Activated T-cell treated with anti-CD3 and anti-CD28 coated beads, Interleukin-2, amount 50 U/mL, for 72 hours (primary cell): ENCODE measurements at places on chromosomes 1 and 21. TPM values are rescaled to one million over a fixed set of nuclear protein-coding genes. Genes with fewer than 3 reads are reported as not detected.

GRCh38 chr1:23044035-23044434, 24.8 kb downstream of the KDM1A start:
- DNase-seq = no peak
- no peak overlapping the region for H3K4me3 ChIP-seq
- peaks cover 43% of the 10 kb centered on the region for H3K4me1 ChIP-seq
- H3K27me3 ChIP-seq = no peaks in the 10 kb centered on the region

DNA sequence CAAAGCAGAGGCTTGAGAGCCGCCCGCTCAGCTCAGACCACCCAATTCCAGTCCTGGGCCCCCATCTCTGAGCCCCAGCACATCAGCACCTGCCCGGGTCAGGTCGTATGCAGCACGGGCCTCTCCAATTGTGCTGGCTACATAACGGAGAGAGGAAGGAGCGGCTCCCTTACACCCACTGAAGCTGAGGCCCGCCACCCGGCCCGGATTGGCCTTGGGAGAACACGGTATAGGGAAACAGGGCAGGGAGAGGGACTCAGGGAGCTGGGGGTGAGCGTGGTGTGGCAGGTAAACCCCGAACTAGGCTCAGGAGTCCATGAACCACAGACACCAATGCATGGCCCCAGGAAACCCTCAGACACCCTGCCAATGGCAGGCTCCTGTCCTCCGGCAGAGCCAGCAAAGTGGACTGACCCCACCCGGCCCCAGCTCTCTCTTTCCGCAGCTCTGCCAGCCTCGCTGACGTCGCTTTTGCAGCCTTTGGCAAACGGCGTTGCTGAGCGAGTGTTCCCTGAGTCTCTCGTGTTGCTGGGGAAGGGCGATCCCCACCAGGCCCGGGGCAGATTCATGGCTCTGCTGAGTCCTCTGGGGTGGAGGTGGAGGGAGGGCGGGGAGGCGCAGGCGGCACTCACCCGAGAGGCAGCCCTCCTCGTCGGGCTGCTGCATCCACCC, 16.5 kb downstream of the MEGF6 start:
- no peak overlapping the region for H3K4me3 ChIP-seq
- H3K4me1 ChIP-seq = peaks cover 21% of the 10 kb centered on the region
- no peaks in the 10 kb centered on the region for H3K27me3 ChIP-seq
- no peak overlapping the region for H3K27ac ChIP-seq
- no peak for DNase-seq

GRCh38 chr1:167532375-167532774, 14.0 kb upstream of the CD247 start:
- no peak overlapping the region for H3K4me3 ChIP-seq
- H3K27me3 ChIP-seq = no peaks in the 10 kb centered on the region
- H3K4me1 ChIP-seq = peaks cover 5% of the 10 kb centered on the region
- no peaks in the 10 kb centered on the region for H3K36me3 ChIP-seq
- no peak for DNase-seq
- peak overlapping the region; percentile 6 for H3K27ac ChIP-seq

DNA sequence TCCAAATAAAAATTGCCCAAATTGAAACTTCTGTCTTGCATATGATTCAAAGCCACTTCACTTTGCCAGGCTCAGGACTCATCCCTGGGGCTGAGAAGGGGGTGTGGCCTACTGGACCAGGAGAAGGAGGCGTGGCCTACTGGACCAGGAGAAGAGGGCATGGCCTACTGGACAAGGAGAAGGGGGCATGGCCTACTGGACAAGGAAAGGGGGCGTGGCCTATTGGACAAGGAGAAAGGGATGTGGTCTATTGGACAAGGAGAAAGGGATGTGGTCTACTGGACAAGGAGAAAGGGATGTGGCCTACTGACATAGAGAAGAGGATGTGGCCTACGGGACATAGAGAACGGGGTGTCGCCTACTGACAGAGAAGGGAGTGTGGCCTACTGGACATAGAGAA, 405.3 kb downstream of the RRAGC start:
- peaks cover 15% of the 10 kb centered on the region for H3K27me3 ChIP-seq
- no peaks in the 10 kb centered on the region for H3K36me3 ChIP-seq
- no peak for DNase-seq
- H3K27ac ChIP-seq = no peak overlapping the region
- no peak overlapping the region for H3K4me3 ChIP-seq

- H3K27ac ChIP-seq = no peak overlapping the region
- H3K36me3 ChIP-seq = no peaks in the 10 kb centered on the region
- no peak for DNase-seq
- H3K4me1 ChIP-seq = no peaks in the 10 kb centered on the region
Observed at GRCh38 chr1:64417803-64418202, 52.1 kb upstream of the CACHD1 start.

- no peak overlapping the region for H3K27ac ChIP-seq
- peaks cover 20% of the 10 kb centered on the region for H3K4me1 ChIP-seq
- H3K27me3 ChIP-seq = peaks cover 19% of the 10 kb centered on the region
- peak; percentile 40 for DNase-seq
- H3K4me3 ChIP-seq = peak overlapping the region; percentile 60
- no peaks in the 10 kb centered on the region for H3K36me3 ChIP-seq
Observed at GRCh38 chr21:38646213-38646837, 148.0 kb upstream of the ERG start.

DNA sequence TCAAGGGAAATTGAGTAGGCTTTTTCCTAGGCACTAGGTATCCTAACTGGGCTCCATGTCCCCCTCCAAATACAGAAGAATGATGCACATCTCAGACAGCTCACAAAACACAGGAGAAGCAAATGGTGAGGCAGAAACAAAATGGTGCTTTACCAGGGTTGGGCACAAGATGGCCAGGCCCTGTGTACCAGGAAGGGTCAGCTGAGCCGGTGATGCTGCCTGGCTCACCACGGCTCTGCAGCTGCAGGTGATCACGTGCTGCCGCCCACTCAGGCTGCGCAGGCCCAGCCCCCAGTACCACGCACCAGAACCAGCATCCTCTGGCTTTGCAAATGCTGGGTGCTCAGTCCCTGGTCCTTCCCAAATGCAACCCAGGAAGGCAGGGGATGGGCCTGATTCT, 993 bp upstream of the DSCAM start:
- DNase-seq = no peak
- H3K4me1 ChIP-seq = no peaks in the 10 kb centered on the region
- H3K36me3 ChIP-seq = no peaks in the 10 kb centered on the region
- no peak overlapping the region for H3K4me3 ChIP-seq

DNA sequence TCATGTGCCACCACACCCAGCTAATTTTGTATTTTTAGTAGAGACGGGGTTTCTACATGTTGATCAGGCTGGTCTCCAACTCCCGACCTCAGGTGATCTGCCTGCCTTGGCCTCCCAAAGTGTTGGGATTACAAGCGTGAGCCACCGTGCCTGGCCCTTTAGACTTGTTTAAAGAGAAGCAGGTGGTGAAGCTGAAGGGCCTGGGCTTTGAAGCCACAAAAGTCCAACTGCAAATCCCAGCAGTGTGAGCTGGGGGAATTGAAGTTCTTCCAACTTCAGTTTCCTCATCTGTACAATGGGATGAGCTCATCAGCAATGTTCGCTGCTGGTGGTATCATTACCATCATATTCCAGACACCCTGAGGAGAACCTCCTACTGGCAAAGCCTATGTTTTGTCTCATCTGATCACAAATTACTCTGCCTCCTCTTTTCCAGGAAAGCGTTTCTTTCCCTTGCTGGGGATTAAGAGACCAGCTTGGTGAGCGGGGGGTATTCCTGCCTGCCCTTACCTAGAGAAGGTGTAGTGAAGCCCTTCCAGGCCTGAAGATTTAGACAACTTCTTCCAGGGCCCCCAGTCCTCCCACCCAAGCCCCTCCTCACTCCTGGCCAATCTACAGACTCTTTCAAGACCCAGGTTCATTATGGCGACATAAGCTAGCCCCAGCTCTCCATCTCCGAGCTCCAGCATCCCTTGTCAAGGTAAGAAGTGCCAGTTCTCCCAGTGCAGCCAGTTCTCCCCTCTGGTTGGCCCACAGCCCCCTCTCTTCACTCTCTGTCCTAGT, 2.4 kb upstream of the SHISA4 start:
- DNase-seq = no peak
- H3K27ac ChIP-seq = no peak overlapping the region
- peaks cover 5% of the 10 kb centered on the region for H3K4me1 ChIP-seq
- H3K27me3 ChIP-seq = peaks cover 45% of the 10 kb centered on the region
- H3K36me3 ChIP-seq = no peaks in the 10 kb centered on the region
- no peak overlapping the region for H3K4me3 ChIP-seq

DNA sequence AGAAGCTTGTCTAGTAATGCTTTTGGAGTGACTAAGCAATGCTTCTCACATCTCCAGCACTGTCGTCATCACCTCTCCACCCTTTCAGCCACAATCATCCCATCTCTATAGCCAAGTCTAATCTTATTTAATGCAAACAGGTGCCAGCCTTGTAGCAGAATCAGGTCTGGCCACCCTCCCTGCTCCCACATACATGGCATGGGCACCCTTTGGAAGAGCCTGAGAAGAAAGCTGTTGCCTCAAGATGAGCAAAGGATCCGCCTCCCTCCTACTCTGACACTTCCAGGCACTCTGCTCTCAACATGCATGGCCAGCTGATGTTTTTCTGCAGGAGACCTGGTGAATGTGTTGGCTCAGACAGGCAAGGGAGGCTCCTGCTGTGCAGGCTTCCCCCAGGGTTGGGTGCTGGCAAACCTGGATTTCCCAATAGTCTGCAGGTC, 113.1 kb upstream of the GRIK3 start:
- no peaks in the 10 kb centered on the region for H3K4me1 ChIP-seq
- DNase-seq = no peak
- H3K27ac ChIP-seq = no peak overlapping the region
- H3K4me3 ChIP-seq = no peak overlapping the region

DNA sequence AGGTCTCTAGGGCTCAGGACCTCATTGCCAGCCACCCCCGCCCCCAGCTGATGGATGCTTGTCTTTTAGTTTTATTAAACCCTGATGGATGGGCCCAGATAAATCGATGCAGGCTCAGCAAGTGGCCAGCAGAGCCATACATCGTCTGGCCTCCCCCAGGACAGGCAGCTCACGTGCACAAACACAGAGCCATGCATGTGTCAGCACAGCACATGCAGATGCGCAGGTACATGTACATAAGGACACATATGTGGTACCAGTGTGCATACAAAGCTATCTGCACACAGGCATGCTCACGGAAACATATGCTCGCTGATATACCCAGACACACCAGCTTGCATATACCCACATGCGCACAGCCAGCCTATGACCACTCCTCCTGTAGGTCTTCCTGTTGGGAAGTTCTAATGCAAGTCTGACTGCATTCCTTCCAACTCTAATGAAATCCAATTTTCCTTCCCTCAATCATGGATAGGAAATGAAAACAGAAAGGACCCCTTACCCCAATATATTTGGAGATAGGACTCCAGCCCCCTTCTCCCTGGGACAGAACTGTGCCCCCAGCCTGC, 897 bp downstream of the COL16A1 start:
- peaks cover 34% of the 10 kb centered on the region for H3K27me3 ChIP-seq
- H3K4me1 ChIP-seq = peaks cover 59% of the 10 kb centered on the region
- no peaks in the 10 kb centered on the region for H3K36me3 ChIP-seq

DNA sequence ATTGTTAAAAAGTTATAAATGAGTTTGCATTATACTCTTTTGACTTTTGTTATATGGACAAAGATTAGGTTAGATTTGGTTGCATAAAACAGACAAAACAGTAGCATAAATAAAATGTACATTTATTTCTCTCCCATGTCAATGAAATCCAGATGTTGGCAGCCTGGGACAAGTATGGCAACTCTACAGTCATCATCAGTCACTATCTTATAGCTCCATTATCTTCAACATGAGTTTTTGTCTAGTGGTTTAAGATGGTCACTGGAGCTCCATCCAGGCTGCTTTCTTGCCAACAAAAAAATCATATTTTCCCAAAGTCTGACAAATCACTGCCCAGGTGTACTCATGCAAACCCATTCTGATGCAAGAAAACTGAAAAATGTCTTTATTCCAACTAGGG, 83.8 kb downstream of the CD58 start:
- H3K4me1 ChIP-seq = peaks cover 14% of the 10 kb centered on the region
- H3K36me3 ChIP-seq = no peaks in the 10 kb centered on the region
- H3K27me3 ChIP-seq = no peaks in the 10 kb centered on the region

DNA sequence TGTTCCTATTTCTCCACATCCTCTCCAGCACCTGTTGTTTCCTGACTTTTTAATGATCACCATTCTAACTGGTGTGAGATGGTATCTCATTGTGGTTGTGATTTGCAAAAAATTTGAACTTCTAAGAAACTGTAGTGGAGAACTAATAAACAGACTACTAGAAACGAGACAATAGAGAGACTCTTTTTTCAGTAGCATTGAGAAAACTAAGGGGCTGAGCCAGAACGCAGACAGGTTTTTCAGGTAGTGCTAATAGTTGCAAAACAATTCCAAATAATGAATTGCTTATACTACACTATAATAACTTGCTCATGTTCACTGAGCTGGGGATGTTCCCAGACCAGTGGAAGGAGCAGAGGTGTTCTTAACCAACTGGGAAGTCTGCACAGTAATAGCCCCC, 98.8 kb upstream of the DPH5 start:
- H3K4me3 ChIP-seq = no peak overlapping the region
- H3K27ac ChIP-seq = no peak overlapping the region
- H3K4me1 ChIP-seq = peaks cover 72% of the 10 kb centered on the region

DNA sequence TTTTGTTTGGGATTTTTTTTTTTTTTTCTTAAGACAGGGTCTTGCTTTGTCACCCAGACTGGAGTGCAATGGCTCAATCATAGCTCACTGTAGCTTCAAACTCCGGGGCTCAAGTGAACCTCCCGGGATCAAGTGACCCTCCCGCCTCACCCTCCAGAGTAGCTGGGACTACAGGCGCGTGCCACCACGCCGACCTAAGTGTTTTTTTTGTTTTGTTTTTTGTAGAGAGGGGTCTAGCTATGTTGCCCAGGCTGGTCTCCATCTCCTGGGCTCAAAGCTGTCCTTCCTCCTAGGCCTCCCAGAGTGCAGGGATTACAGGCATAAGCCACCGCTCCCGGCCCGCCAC, 776 bp downstream of the HLCS start:
- peaks cover 22% of the 10 kb centered on the region for H3K4me1 ChIP-seq
- no peaks in the 10 kb centered on the region for H3K27me3 ChIP-seq
- DNase-seq = no peak

- peaks cover 28% of the 10 kb centered on the region for H3K27me3 ChIP-seq
- H3K4me1 ChIP-seq = no peaks in the 10 kb centered on the region
- no peak overlapping the region for H3K27ac ChIP-seq
- no peaks in the 10 kb centered on the region for H3K36me3 ChIP-seq
Observed at GRCh38 chr1:29370067-29370466, 133.7 kb downstream of the PTPRU start.

DNA sequence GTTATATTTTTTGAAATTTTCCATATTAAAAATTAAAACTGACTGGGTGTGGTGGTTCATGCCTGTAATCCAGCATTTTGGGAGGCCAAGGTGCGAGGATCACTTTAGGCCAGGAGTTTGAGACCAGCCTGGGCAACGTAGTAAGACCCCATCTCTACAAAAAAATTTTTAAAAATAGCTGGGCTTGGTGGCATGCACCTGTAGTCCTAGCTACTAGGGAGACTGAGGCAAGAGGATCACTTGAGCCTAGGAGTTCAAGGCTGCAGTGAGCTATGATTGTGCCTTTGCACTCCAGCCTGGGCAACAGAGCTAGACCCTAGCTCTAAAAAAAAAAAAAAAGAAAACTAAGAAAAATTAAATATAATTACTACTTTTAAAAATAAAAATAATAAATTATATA, 4.5 kb upstream of the SVBP start:
- H3K27ac ChIP-seq = no peak overlapping the region
- no peak for DNase-seq
- H3K4me3 ChIP-seq = no peak overlapping the region
- H3K27me3 ChIP-seq = no peaks in the 10 kb centered on the region

DEPDC1 gene
- 18.0 TPM for total RNA-seq

C1orf115 gene
- total RNA-seq = 0.79 TPM

LCE1D gene
- not detected for total RNA-seq

LRRC53 gene
- total RNA-seq = not detected

ST6GALNAC3 gene
- total RNA-seq = 2.5 TPM

YBX1 gene
- total RNA-seq = 486 TPM

CNIH3 gene
- 0.62 TPM for total RNA-seq

LORICRIN gene
- 0.46 TPM for total RNA-seq

LHX8 gene
- not detected for total RNA-seq

OR2T1 gene
- total RNA-seq = not detected
